ENCODE measurements at places on chromosomes 1 and 21.

DNA sequence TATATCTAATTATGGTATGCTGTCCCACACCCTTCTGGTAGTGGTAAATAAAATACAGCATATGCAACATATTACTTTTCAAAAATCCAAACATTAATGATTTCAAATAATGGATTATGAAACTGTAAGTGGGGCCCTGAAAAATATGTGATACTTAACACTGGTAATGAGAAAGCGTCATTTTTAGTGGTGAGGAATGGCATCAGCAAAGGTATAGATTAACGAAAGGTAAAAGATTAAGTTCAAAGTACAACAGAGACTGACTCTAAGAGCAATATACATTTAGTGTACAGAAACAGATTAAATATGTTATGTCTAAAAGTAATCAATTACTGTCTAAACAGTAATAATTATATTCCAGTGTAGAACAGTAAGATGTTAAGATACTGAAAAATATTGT, 194.1 kb downstream of the COL24A1 start:
- no peak for DNase-seq

- DNase-seq = no peak
These were observed at the start of gene PTGFR for GRCh38 chr1:78490861-78491450. TSS of gene PTGFR (plus strand) at chr1:78490974. CDS start at chr1:78492744, 1,770 bp downstream.

DNA sequence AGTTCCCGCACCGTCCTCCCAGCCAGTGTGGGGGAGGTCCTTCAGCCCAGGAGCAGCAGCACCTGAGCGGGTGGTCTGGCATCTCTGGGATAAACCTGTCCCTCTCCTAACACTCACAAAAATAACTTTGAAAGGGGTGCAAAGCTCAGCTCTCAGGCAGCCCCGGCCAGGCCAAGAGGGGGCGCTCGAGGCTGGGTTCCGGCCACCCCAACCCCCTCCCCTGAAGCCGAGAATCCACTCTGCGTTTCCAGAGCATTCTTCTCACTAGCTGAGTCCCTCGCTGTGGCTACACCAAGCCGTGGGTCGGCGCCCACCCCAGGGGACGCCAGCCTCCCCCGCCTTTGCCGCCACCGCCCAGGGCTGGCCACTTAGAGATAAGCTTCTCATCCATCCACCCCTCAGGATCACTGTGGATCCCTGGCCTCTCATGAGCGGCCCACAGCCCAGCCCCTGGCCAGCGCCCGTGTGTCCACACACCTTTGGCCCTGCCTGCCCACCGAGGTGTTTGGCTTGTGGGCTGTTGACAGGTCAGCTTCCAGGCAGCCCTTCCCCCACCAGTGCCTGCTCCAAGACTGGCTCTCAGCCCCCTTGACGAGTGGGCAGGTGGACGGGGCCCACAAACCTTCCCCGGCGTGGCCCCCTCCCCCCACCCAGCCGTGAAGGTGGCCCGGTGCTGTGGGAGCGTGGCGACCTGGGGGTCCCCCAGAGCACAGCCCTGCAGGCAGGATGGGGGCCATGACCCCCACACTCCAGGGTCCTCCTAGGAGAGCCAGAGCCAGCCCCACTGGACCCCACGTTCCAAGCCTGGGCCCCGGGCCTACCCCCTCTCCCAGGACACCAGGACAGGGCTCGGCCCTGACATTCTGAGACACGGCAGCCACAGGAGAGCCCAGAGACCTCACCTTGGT, 1.9 kb downstream of the FTCD start:
- DNase-seq = no peak

- DNase-seq = no peak
These were observed 20.1 kb downstream of the BCAS2 start for GRCh38 chr1:114561333-114561732.

GRCh38 chr1:3658231-3658615, 5.9 kb downstream of the TP73 start:
- no peak for DNase-seq

GRCh38 chr21:38297194-38297631, 40.4 kb downstream of the KCNJ15 start:
- no peak for DNase-seq

GRCh38 chr1:19344372-19344810, 32.3 kb downstream of the SLC66A1 start:
- peak; percentile 71 for DNase-seq

GRCh38 chr21:28454564-28455252, 538.0 kb downstream of the LTN1 start:
- DNase-seq = no peak

DNA sequence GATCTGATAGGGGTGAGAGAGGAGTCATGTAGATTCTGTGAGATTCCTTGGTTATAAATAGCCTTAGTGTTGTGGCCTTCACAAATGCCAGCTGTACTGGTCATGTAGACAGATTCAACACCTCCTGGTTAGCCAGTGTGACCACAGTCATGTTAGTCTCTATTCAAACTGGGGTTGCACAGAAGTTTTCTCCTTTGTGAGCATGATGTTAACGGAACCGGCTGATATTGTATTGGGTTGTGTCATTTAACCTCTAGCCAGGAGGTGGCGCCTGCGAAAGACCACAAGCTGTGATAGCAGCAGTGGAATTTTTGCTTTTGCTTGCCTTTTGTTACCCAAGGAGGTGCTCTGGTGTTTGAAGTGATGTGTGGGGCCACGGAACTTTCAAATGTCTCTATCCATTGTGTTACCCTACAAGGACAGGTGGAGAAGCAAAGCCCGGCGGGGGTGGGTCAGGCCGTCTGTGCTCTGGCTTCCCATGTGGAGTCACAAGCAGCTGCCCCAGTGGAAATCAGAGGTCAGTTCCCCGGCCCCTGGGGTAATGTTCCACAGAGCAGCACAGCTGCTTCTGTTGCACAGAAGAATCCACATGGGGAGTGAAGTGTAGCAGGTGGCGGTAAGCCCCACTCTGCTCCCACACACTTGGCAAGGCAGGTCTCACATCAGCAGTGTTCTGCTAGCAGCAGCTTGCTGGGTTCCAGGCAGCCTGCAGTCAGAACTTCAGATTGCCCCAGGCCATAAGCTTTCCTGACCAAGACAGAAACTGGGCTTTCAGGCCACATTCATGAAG, 112.6 kb downstream of the ADAMTS1 start:
- no peak for DNase-seq

DNA sequence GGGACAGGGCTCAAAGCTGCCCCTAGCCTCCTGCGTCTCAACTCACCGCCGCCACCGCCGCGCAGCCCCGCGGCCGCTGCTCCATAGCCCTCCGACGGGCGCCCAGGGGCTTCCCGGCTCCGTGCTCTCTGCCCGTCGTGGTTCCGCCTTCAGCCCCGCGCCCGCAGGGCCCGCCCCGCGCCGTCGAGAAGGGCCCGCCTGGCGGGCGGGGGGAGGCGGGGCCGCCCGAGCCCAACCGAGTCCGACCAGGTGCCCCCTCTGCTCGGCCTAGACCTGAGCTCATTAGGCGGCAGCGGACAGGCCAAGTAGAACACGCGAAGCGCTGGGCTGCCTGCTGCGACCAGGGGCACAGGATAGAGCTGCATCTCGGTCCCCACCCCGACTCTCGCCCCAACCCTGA, at the start of gene TNFRSF25:
Gene TNFRSF25 (minus strand): TSS at position 151 of the 400 bp plus-strand sequence. CDS start 66 bp downstream, at position 85.
- DNase-seq = no peak

GRCh38 chr1:91877574-91878208, 8.3 kb downstream of the TGFBR3 start:
- DNase-seq = no peak

- no peak for DNase-seq
These were observed 8.4 kb downstream of the PPP2R5A start for GRCh38 chr1:212293579-212293978.

DNA sequence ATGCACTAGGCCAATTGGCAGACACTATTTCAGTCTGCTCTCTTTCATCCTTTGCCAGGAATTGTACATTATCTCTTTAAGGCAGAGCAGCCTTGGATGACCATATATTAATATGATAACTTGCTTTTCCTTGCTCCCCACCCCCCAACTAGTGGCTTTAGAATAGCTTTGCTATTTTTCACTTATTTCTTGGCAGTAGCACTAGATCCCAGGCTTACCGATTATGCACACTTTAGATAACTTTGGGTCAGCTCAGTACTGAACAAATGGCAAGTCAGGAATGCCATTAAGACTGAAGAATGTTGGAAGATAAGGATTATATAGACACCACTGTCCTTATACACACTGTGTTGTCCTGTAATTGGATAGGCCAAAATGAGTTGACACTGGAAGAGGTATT, 146.4 kb downstream of the FGGY start:
- no peak for DNase-seq

DNA sequence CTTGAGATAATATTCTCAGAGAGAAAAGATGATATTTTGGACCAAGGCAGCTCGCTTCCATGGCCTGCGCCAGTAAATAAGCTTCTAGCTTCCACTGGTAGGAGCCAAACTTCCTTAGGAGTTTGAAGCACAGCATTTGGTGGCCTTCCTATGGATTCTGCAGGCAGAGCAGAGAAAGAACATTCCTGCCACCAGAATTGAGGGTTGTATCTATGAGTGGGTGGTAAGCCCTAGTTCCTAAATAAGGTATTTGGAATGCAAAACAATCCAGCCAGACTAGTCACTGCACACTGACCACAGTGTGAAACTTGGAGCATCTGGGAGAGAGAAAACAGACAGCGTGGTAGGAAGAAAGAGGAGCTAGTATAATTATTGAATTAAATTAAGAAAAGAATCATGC, 54.1 kb upstream of the BCAR3 start:
- no peak for DNase-seq

- DNase-seq = no peak
These were observed 9.2 kb upstream of the TNFRSF8 start for GRCh38 chr1:12053752-12054548.

GRCh38 chr1:59143133-59143487, 153.8 kb upstream of the FGGY start:
- DNase-seq = no peak

GRCh38 chr1:33824971-33825370, 38.9 kb upstream of the HMGB4 start:
- no peak for DNase-seq

- no peak for DNase-seq
These were observed 3.6 kb upstream of the BACH1 start for GRCh38 chr21:29295066-29295650.

DNA sequence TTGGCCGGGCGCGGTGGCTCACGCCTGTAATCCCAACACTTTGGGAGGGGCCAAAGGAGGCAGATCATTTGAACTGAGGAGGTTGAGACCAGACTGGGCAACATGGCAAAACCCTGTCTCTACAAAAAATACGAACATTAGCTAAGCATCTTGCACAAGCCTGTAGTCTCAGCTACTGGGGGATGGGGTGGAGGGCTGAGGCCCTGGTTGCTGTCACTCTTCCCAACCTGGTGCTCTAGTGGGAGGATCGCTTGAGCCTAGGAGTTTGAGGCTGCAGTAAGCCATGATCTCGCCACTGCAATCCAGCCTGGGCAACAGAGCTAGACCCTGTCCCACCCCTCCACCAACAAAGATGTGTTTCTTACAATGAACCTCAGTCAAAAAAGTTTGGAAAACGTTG, 2.8 kb downstream of the PHGDH start:
- DNase-seq = no peak

DNA sequence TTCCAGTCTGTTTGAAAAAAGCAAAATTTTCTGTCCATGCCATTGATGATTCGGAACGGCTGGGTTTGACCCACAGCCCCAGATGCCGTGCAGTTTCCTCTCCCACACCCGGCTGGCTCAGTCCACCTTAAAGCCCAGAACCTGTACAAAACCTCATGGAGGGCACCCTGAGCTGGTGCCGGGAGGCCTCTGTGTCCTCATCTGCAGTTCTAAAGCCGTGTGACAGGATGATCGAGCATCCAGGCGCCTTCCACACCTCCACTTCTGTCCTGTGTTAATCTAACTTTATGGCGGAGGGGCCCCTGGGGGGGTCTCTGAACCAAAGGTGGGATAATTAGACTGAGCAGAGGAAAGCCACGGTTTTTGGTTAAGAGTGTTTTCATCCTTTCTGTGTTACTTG, 49.6 kb downstream of the SLC37A1 start:
- DNase-seq = no peak

GRCh38 chr1:27872059-27872801, at the start of gene THEMIS2:
TSS of gene THEMIS2 (plus strand) at chr1:27872544. CDS start at chr1:27872572, 28 bp downstream.
- DNase-seq = no peak

DNA sequence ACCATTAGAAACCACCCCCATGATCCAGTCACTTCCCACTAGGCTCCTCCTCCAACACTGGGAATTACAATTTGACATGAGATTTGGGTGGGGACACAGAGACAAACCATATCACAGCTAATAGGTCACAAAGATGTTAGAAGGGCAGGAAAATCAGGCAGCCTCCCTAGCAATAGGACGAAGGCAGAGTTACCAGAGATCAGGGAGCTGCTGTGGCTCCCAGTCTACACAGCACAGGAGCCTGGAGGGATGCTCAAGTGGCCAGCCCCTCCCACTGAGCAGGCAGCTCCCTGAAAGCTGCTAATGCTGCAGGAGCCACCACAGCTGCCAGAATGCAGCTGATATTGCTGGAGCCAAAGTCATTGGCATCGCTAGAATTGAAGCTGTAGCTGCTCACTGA, 51.0 kb downstream of the CR1L start:
- DNase-seq = no peak

GRCh38 chr1:34915521-34915920, 13.9 kb downstream of the DLGAP3 start:
- DNase-seq = no peak

- no peak for DNase-seq
These were observed 859 bp downstream of the IFFO2 start for GRCh38 chr1:18955441-18956192.

- DNase-seq = no peak
These were observed 21.8 kb downstream of the PSMB2 start for GRCh38 chr1:35619237-35620121.

GRCh38 chr21:38790059-38790458, 15.7 kb upstream of the ETS2 start:
- no peak for DNase-seq

- DNase-seq = no peak
These were observed 13.2 kb downstream of the KRTAP26-1 start for GRCh38 chr21:30306884-30307283.

GRCh38 chr1:33169290-33170055, 12.4 kb downstream of the TRIM62 start:
- no peak for DNase-seq

- no peak for DNase-seq
These were observed 211.1 kb downstream of the MATN1 start for GRCh38 chr1:30511991-30512913.

GRCh38 chr1:87869567-87869966, 540.9 kb downstream of the LMO4 start:
- no peak for DNase-seq

GRCh38 chr1:227944090-227944930, 3.4 kb downstream of the WNT9A start:
- no peak for DNase-seq

DNA sequence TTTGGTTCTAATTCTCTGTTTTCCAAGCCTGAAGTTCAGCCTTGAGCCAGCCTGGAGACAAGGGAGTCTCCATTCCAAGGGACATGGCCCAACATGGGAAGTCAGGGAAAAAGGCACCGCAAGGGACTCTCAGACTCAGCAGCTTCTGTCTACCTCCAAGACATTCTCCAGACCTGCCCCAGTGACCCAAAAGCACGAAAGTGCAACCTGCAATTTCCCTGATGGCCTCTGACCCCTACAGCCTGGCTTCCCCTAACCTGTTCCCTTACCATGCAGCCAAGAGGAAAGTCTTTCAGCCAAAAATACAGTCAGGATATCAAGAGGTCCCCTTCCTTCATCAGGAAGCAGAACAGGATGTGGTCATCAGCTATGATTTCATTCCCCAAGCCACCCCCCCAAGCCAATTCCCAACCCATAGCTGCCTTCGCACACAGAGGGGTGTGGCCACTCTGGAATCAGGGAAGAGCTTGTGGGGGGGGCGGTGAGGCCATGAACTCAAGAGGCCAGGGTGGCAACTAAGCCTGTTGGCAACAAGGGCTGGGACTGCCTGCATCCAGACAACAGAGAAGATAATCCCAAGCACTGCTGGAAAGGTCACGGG, 59.2 kb downstream of the TIAM1 start:
- no peak for DNase-seq

Measured in cerebellar nuclear complex (tissue), 1 donor.